ENCODE measurements at places on chromosomes 5 and 9.

GRCh38 chr9:38171926-38172325 is 102.9 kb upstream of the SHB start:
- DNase-seq = no peak

DNA sequence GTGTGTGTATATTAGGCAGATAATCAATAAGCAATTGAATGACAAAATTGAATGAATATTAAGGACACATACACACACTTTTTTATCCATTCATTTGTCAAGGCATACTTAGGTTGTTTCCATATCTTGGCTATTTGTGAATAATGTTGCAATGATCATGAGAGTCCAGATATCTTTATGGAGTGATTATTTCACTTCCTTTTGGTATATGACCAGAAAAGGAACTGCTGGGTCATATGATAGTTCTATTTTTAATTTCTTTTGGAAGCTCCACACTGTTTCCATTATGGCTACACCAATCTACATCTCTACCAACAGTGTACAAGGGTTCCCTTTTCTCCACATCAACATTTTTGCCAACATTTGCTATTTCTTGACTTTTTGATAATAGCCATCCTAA is 137.7 kb upstream of the PAPPA start:
- no peak for DNase-seq

- no peak for DNase-seq
Observed at GRCh38 chr5:87081511-87082372, 185.9 kb upstream of the RASA1 start.

DNA sequence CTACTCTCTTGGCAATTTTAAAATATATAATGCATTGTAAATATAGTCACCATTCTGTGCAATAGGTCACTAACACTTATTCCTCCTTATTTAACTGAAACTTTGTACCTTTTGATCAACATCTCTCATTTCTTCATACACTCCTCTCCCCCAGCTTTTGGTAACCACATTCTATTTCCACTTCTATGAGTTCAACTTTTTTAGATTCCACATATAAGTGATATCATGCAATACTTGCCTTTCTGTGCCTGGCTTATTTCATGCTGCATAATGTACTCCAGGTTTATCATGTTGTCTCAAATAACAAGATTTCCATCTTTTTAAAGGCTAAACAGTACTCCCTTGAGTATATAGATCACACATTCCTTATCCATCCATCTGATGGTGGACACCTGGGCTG is 188.8 kb downstream of the NXNL2 start:
- no peak for DNase-seq

DNA sequence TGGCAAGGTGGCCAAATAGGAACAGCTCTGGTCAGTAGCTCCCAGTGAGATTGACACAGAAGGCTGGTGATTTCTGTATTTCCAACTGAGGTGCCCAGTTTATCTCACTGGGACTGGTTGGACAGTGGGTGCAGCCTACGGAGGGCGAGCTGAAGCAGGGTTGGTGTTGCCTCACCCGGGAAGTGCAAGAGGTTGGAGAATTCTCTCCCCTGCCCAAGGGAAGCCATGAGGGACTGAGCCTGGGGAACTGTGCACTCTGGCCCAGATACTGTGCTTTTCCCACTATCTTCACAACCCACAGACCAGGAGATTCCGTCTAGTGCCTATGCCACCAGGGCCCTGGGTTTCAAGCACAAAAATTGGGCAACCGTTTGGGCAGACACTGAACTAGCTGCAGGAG is 61.0 kb downstream of the TNFSF8 start:
- DNase-seq = no peak

- no peak for DNase-seq
Observed at GRCh38 chr5:136491806-136492205, 126.5 kb upstream of the TRPC7 start.
